Large intestine (tissue), 12 donors: ENCODE measurements at places on chromosomes 3 and 15. TPM values are rescaled to one million over a fixed set of nuclear protein-coding genes. Genes with fewer than 3 reads are reported as not detected.

Gene C3orf62
- 9.5 TPM for polyA plus RNA-seq

DNA sequence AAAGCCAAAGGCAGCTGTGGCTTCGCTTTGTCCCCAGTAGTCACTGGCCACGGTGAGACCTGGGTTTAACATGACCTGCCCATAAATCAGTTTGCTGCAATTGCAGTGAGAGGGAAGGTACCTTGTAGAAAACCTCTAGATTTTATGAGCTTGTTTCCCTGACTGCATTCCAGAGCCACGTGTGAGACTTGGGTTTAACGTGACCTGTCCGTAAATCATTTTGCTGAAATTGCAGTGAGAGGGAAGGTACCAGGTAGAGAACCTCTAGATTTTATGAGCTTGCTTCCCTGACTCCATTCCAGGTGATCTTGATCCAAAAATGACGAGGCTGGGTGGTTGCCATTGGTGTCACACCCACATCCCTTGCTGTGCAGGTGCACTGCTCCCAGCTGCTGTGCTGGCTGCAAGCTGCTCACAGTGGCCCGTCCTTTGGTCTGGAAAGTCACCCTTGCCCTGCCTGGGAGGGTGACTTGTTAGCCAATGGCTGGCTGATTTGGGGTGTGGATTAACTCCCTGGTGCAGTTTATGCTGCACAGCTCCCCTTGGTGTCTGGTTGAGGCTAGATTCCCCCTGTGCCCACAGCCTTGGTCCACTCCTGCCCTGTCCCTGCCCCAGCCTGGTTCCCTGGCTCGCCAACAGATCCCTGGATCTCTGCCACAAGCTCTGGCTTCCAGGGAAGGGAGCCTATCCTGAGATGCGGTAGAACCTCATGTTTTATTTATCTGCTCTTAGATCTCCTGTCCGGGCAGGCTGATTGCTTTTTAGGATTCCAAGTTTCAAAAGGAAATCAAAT is 192.7 kb upstream of the CTDSPL start:
- no peaks in the 10 kb centered on the region for H3K36me3 ChIP-seq
- H3K27ac ChIP-seq: peak overlapping the region; percentile 51
- peak; percentile 78 for DNase-seq
- peaks cover 51% of the 10 kb centered on the region for H3K4me1 ChIP-seq

GRCh38 chr3:189272500-189273119 is 100.8 kb downstream of the TPRG1 start:
- no peak overlapping the region for H3K27ac ChIP-seq
- no peaks in the 10 kb centered on the region for H3K27me3 ChIP-seq
- H3K4me1 ChIP-seq: no peaks in the 10 kb centered on the region
- no peak for DNase-seq

DNA sequence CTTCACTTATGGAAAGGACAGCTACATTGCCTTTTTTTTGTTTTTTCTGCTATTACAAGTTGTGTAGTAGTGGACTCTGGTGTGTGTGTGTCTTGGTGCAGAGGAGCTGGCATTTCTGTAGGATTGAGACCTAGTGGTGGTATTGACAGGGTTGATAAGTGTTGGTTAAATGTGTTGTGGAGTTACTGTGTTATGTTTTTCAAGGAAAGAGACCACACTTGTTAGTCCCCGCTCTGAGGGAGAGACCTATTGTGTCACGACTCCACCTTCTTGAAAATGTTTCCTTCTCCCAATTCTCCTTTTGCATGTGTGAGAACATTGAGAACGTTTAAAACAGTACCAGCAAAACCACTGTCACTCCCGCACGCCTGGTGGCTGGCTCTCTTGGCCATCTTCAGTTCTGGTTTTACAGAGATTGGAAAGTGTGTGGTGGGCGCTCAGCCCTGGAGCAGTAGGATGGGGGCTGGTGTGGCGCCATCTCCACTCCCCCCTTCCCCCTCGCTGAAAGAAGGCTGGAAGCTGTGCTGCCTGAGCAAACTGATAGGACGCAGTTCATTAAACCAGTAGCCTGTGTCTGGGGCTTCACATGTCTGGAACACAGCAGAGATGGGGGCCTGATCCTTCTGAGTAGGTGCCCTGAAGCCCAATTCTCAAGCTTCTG is 5.5 kb downstream of the KLF13 start:
- H3K4me3 ChIP-seq: no peak overlapping the region
- no peaks in the 10 kb centered on the region for H3K27me3 ChIP-seq
- no peak overlapping the region for H3K27ac ChIP-seq
- DNase-seq: no peak
- peaks cover 21% of the 10 kb centered on the region for H3K4me1 ChIP-seq
- peaks cover 7% of the 10 kb centered on the region for H3K36me3 ChIP-seq

Gene ACKR4
- polyA plus RNA-seq: 4.4 TPM

DNA sequence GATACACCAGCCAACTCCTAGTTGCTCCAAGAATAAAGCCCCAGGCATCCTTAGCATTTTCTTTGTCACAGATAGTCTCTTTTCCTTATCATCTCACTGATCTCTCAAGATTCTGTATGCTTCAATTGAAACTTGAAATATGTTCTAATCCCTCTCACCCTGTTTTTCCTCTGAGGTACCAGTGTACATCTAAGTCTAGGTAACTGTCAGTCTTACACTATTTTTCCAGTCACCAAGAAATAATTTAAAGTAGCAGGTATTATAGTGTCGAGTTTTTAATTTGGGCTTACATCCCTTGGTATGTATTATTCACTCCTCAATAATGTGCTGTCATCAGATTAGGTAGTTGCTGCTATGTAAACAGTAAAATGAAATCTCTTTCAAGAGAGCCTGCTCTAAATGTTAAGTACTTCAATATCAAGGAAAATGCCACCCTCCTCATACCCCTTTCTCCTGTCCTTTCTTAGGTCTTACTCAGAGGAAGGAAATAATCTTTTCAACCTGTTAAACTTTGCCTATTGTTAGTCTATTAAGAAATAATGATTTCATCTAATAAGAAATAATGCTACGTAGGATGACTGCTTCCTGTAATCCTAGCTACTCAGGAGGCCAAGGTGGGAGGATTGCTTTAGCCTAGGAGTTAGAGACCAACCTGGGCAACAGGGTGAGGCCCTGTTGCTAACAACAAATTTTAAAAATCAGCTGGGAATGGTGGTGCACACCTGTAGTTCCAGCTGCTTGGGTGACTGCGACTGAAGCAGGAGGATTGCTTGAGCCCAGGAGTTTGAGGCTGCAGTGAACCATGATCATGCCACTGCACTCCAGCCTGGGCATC is 39.8 kb downstream of the TSC22D2 start:
- H3K4me3 ChIP-seq: no peak overlapping the region
- H3K36me3 ChIP-seq: peaks cover 2% of the 10 kb centered on the region
- H3K27ac ChIP-seq: no peak overlapping the region
- peaks cover 23% of the 10 kb centered on the region for H3K4me1 ChIP-seq
- H3K27me3 ChIP-seq: no peaks in the 10 kb centered on the region

Gene STRIT1
- 0.97 TPM for polyA plus RNA-seq

Gene ZNF80
- 0.03 TPM for polyA plus RNA-seq

GRCh38 chr3:6733699-6734394 is 127.1 kb upstream of the GRM7 start:
- no peak for DNase-seq
- H3K27ac ChIP-seq: no peak overlapping the region
- H3K36me3 ChIP-seq: no peaks in the 10 kb centered on the region
- H3K27me3 ChIP-seq: no peaks in the 10 kb centered on the region

Gene GABRR3
- not detected for polyA plus RNA-seq

GRCh38 chr3:157611536-157612076 is 108.4 kb upstream of the VEPH1 start:
- H3K36me3 ChIP-seq: no peaks in the 10 kb centered on the region
- H3K4me3 ChIP-seq: no peak overlapping the region
- no peak for DNase-seq
- no peaks in the 10 kb centered on the region for H3K27me3 ChIP-seq
- no peaks in the 10 kb centered on the region for H3K4me1 ChIP-seq

Gene CCR8
- 0.09 TPM for polyA plus RNA-seq

DNA sequence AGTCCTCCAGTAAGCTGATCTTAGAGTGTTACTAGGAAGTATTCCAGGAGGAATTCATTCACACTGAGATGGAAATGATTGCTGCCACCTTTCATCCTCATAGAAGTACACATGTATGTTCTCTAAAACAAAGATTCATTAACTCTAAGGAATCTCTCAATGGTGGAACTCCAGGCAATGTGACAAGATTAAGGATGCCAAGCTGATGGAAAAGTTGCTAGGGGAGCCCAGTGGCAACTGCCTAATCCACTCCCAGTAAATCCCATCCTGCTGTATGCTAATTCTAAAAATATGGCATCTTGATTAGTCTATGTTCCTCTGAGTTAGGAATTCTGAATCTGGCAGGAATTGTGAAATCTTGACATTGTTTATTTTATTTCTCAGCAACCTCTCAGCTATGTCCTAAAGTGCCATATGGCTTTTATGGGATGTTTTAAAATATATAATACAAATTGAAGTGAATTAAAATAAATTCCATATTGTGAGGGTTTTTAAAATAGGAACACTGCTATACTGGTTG is 210.0 kb upstream of the TRIM42 start:
- DNase-seq: no peak
- H3K36me3 ChIP-seq: no peaks in the 10 kb centered on the region
- H3K4me3 ChIP-seq: no peak overlapping the region
- H3K27ac ChIP-seq: no peak overlapping the region
- peaks cover 5% of the 10 kb centered on the region for H3K27me3 ChIP-seq

GRCh38 chr3:177379045-177379444 is 181.8 kb upstream of the TBL1XR1 start:
- no peak overlapping the region for H3K27ac ChIP-seq
- H3K4me3 ChIP-seq: no peak overlapping the region

DNA sequence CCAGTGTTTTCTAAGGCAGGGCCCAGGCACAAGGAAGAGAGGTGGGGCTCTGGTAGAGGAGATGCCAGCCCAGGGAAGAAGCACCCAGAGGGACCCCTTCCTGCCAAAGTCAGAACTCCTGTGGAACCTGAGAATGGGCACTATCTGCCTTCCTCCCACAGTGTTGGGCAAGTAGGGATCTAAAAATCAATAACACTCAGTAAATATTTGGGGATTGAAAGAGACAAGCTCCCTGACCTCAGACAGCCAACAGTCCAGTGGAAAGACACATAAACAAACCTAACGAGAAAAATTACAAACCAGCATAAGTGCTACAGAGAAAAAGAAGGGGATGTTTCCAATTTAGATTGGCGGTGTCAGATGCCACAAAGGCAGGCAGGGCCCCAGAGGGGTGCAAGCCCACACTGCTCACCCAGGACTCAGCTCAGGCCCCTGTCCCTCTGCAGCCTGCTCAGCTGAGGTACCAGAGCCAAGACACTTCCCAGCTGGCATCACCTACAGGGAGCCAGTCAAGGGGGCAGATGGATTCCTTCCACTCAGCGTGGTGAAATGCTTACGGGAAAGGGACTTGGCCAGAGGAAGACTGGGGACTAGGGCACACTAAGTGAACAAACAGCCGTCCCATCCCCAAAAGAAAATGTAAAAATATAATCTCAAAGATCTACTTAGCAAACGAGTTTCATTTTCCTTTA is 15.9 kb downstream of the ADCY5 start:
- no peaks in the 10 kb centered on the region for H3K27me3 ChIP-seq
- no peak overlapping the region for H3K27ac ChIP-seq
- no peaks in the 10 kb centered on the region for H3K36me3 ChIP-seq
- no peak for DNase-seq
- peaks cover 10% of the 10 kb centered on the region for H3K4me1 ChIP-seq
- H3K4me3 ChIP-seq: no peak overlapping the region

GRCh38 chr3:180073561-180073960 is 36.8 kb upstream of the PEX5L start:
- H3K27me3 ChIP-seq: no peaks in the 10 kb centered on the region
- no peak for DNase-seq
- no peak overlapping the region for H3K27ac ChIP-seq
- no peak overlapping the region for H3K4me3 ChIP-seq
- no peaks in the 10 kb centered on the region for H3K36me3 ChIP-seq

DNA sequence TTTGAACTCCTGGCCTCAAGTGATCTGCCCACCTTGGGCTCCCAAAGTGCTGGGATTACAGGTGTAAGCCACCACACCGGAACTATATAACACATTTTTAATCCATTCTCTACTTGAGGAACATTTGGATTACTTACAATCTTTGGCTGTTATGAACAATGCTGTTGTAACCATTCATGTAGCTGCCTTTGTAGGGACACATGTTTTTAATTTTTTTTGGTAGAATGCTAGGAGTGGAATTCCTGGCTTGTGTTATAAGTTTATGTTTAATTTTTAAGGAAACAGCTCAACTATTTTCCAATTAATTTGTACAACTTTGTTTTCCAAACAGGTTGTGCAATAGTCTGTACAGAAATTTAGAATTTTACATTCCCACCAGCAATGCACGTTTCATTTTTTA is 51.7 kb downstream of the GPR149 start:
- H3K27ac ChIP-seq: no peak overlapping the region
- no peaks in the 10 kb centered on the region for H3K27me3 ChIP-seq
- no peak overlapping the region for H3K4me3 ChIP-seq
- no peaks in the 10 kb centered on the region for H3K36me3 ChIP-seq
- no peaks in the 10 kb centered on the region for H3K4me1 ChIP-seq

- no peaks in the 10 kb centered on the region for H3K4me1 ChIP-seq
- H3K36me3 ChIP-seq: peaks cover 2% of the 10 kb centered on the region
- H3K4me3 ChIP-seq: no peak overlapping the region
- no peaks in the 10 kb centered on the region for H3K27me3 ChIP-seq
- H3K27ac ChIP-seq: no peak overlapping the region
These were observed 137.4 kb downstream of the MBNL1 start for GRCh38 chr3:152405915-152406802.

DNA sequence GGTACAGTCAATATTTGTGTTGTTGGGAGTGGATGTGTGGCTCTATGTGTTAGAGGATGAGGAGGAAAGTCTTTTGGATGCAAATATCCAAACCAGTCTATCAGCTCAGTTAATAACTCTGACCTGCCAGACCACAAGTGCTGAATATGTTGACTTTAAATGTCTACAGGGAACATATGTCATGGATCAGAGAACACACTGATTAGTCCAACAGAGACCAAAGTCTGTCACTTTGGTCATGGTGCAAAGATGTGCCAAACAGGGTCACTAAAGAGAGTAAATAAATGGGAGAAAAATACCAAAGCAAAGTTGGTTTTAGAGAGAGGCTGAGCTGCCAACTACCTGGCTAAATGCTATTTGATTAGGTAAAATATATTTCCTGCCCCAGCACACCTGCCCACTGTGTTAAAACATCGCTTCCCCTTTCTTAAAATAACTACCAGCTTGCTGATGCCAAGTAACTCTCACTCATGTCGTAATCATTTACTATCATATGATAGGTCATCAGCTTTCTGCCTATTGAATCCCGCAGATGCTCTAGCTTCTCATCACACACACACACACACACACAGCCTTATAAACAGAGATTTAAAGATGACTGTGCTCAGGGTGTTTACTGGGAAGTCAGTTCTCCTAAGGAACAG is 173.3 kb downstream of the PDZRN3 start:
- DNase-seq: peak; percentile 30
- peaks cover 25% of the 10 kb centered on the region for H3K4me1 ChIP-seq
- H3K27ac ChIP-seq: peak overlapping the region; percentile 10
- H3K36me3 ChIP-seq: no peaks in the 10 kb centered on the region
- no peaks in the 10 kb centered on the region for H3K27me3 ChIP-seq

Gene SKOR1
- 0.28 TPM for polyA plus RNA-seq

Gene GOLGA6L4
- 8.2 TPM for polyA plus RNA-seq

Gene LMAN1L
- polyA plus RNA-seq: not detected

Gene ASB7
- polyA plus RNA-seq: 10.4 TPM

Gene CCR2
- 1.3 TPM for polyA plus RNA-seq

Gene HIGD1A
- 119 TPM for polyA plus RNA-seq

GRCh38 chr3:188624384-188624783 is 470.4 kb downstream of the LPP start:
- no peak for DNase-seq
- H3K27ac ChIP-seq: no peak overlapping the region
- no peaks in the 10 kb centered on the region for H3K36me3 ChIP-seq
- no peaks in the 10 kb centered on the region for H3K4me1 ChIP-seq
- H3K27me3 ChIP-seq: no peaks in the 10 kb centered on the region
